ENCODE measurements at places on chromosomes 2 and 18.
A peak's percentile ranks its signal among the peaks of the same experiment; 100 is the strongest.

DNA sequence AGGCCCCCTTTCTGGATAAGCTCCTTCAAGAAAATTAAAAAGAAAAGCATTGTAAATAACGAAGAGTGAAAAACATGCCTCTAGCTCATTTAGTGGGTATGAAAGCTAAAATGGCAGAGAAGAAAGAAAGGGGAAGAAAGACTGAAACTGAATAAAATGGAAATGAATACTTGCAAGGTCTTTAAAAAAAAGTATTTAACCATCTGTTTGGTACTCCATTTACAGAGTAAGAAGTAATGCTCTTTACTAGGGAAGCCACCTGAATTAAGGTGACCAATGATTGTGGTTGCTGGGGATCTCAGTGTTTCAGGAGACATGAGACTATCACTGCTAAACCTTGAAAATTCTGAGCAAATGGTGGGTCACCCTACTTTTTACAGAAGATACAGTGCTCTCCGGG is 17.7 kb upstream of the ARL5A start:
- DNase-seq: no peak

DNA sequence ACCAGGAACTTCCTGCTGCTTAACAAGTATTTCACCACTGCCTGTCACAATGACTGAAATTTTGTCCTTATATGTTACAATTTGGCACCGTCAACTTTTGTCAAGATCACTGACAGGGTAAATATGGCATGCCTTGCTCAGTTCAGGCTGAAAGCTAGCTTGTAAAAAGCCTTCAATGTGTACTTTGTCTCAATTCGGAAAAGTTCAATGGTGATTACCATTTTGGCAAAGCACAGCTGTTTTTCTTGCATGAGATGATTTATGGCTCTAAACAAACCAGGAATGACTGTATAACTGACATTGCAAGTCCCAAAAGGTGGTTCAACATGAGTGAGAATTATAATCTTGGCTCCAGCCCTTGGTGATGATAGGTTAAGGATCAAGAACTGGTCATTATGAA is 1255.2 kb downstream of the CNTNAP5 start:
- no peak for DNase-seq

- DNase-seq: no peak
Observed at GRCh38 chr2:15238028-15238427, 323.1 kb downstream of the NBAS start.

DNA sequence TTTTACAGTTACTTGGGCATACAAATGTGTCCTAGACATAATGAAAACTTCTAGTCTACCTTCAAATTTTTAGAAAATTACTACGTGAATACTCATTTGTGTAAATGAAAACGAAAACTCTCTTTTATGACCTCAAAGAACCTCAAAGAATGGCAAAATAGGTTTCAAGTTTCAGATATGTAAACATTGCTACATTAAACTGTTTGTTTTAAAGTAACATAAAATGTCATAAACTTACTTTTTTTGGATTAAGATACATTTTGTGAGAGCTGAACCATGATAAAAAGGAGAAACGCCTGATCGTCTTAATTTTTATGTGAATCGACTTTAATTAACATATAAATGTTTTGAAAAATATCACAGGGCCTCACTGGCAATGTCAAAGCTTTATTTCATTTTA is 91.4 kb downstream of the PPP1R1C start:
- DNase-seq: no peak

- peak; percentile 32 for DNase-seq
Observed at GRCh38 chr2:101307950-101308431, 510 bp downstream of the RNF149 start.

DNA sequence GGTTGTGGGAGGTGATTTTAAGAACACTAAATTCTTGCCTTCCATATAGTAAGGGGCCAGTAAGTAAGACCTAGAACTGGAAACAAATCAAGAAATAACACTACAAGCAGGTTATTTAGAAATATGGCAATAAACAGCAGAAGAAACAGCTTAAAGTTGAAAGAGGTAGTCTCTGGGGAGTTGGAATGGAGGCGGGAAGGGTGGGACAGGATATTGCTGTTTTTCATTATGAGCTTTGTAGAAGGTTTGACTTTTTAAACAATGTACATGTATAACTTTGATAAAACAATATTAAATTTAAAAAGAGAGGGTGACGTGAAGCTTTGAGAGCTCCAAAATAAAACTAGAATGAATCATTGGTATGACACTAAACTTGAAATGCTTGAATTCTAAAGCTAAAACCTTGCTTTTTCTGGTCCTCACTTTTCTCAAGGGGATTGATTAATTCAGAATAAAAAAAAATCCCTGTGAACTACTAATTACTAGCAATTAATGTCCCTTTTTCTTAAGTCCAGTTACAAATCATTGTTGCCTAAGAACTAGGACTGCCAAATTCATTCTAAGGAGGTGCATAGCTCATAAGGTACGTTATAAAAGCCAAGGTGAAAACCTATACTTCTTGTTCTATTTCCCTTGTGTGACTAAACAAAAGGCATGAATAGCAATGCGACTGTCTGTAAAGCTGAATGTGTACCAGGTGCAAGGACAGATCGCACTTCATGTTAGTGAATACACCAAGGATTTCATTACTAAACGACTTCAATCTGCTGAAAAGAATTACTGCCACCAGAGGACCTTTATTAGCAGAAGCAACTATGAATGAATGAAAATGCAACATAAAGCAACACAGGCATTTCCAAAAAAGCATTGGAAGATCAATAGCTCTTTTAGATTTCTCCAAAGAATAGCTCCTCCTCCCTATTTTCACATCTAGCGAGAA is 177.5 kb downstream of the RBM43 start:
- no peak for DNase-seq

DNA sequence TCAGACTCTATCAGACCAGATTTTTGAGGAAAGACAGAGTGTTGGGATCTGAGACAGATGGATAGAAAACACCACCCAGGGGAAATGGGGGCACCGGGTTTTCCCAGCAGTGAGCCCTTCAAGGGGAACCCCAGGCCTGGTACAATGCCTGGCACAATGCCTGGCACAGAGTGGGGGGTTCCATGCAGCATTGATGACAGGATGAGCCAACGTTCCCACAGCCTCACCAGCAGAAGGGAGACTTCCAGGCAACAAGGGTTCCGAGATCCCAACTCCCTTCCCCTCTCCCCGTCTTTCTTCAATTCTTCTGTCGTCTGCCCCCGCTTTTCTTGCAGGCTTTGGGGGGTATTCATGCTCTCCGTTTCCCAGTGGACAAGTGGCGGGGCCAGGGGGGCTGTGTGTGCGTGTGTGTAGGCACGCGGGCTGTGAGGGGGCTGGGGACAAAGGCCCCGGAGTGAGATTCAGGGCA is 132.1 kb upstream of the HAAO start:
- no peak for DNase-seq

DNA sequence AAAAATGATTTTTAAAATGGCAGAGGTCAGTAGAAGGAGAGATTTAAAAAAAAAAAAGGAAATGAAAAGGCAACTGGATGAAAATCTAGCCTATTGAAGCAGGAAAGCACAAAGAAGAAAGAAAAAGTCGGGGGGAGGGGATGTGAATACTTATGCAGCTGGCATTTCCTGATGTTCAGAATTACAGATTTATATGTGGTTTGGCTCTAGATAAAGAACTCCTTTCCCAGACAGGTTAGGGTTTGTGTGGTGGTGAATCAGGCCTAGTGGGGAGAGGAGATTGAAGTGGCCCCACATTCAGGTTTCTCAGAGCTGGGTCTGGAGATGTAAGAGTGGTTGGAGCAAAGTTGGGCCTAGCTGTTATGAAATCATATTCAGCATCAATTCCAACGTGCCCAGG is 394.4 kb downstream of the FIGN start:
- no peak for DNase-seq

GRCh38 chr2:110126086-110126773 is 10.6 kb upstream of the MALL start:
- no peak for DNase-seq

DNA sequence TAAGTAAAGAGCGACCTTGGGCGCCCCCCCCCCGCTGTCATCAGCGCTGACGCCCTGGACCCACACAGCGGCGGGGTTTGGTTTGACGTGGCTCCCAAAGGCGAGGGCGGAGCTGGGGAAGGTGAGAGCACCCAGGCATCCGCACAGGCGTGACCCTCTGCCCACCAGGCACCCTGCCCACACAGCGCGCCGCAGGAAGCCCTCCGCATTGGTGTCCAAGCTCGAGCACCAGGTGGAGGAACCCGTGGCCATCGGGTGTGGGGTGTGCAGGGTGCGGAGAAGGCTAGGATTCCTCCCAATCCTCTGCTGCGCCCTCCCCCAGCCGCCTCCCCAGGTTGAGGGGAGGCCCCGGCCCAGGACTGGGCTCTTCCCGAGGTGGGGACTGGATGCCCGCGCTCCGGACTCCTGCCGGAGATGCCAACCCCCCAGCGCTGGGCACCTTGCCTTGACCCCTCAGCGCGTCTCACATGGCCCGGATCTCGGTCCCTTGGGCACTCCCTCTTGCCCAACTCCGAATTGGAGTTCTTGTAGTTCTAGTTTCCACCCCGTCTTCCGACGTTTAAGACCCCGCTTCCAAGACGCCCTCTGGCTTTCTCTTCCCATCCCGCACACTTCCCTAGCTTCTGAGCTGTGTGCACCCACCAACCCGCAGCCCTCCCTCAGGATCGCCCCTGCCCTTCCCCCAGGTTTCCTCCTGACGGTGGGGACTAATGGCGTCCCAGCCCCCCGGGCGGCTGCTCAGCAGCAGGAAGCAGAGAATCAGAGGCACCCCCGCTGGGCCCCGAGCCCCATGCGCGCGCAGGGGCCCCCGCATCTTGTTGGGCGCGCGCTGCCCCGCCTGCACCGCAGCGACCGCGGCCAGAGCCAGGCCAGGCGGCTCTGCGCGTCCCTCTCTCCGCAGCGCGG is 25.9 kb upstream of the RESP18 start:
- DNase-seq: no peak

GRCh38 chr2:159075727-159076126 is 107.3 kb downstream of the TANC1 start:
- DNase-seq: no peak

- DNase-seq: peak; percentile 69
Observed at GRCh38 chr18:48676756-48677368, 138.0 kb downstream of the CTIF start.

DNA sequence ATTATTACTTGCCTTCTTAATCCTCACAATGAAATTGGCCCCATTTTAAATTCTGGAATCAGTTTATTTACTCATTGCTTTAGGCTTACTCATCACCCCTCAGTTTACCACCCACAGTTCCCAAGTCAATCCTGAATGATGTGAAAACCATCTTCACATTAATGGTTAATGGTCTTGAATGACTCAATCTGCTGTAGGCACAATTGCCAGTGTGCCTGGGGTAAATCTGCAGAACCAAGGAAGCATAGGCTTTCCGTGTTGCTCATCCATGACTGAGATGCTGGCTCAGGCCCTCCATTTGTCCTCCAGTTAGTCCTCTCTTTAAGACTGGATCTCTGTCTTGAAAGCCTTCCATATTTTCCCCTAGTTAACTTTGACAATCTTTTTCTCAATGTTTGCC is 164.5 kb downstream of the PMAIP1 start:
- DNase-seq: no peak

- DNase-seq: no peak
Observed at GRCh38 chr2:120182019-120182560, 41.1 kb downstream of the TMEM185B start.

GRCh38 chr2:120220756-120221155 is 2.4 kb downstream of the TMEM185B start:
- no peak for DNase-seq

- no peak for DNase-seq
Observed at GRCh38 chr2:62440281-62440946, 65.6 kb downstream of the TMEM17 start.

GRCh38 chr2:52084759-52085158 is 1052.8 kb upstream of the NRXN1 start:
- DNase-seq: no peak

DNA sequence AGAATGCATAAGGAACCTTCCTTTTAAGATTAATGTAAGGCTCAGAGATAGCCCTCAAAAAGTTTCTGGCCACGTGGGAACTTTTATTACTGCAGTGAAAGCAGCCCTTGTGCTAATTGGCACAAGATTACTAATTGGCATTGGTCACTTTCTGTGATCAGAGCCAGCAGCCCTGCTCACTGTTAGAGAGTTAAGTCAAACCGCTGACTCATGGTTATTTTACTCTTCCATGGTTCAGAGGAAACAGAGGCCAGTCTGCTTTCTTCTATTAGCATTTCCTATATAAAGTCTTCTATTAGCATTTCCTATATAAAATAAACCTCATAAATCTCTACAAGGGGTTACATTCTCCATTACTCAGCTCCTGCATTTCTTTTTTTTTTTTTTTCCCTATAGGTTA is 1.5 kb upstream of the SLC35G4 start:
- no peak for DNase-seq

GRCh38 chr18:6495536-6495935 is 80.8 kb upstream of the L3MBTL4 start:
- DNase-seq: no peak

- DNase-seq: no peak
Observed at GRCh38 chr2:186968277-186968676, 119.3 kb upstream of the ZSWIM2 start.

DNA sequence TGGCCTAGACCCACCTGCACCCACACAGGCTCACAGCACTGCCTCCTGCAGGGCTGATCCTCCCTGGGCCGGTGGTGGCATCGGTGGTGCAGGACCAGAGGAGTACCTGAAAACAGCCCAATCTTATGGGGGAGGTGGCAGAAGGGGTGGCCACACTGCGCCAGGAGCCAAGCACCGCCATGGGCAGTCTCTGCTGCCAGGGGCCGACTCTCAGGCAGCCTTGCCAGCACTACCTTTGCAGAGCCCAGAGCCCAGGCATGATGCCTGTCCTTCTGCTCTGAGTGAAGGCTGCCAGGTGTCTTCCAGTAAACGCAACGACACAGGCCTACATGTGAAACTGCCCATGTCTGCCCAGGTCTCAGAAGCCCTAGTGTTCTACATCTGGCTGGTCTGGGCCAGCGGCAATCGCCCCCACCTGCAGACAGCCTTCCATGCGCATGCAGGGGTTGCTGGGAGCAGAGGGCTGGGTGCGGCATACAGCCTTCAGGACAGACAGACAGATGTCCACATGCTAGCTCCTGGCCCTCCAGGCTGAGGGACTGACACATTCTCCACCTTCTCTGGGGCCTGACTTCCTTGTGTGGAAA is 6.8 kb downstream of the HS6ST1 start:
- no peak for DNase-seq

DNA sequence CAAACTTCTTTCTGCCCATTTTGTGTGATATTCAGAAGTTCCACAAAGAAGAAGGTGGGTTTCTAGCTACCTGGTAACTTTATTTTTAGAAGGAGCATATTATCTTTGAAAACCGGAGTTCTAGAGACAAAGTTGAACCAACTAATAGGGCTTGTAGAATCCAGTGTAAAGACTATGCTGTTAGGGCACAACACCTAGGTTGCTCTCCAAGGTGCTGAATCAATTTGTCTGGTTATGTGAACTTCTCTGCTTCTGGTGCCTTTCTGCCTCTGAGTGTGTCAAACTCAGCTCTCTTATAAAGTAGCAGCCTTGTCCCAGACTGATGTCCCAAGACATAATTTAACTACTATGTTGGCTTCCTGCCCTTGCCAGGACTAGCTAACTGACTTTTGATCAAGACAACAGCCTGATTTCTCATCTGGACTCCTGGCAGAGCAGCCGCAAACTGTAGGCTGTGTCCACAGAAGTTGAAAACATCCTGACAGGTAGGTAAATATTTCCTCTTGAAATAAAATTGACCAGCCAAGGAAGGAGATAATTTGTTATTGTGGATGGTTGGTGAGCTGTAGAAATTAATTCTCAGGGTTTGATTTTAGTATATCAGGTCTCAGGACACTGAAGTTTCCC is 119.4 kb downstream of the CYRIA start:
- DNase-seq: no peak
